Stimulated activated CD8-positive, alpha-beta memory T cell treated with anti-CD3 and anti-CD28 coated beads, Interleukin-2, amount 100 ng/mL, for 1 hour (primary cell): ENCODE measurements at places on chromosomes 5 and 9.

DNA sequence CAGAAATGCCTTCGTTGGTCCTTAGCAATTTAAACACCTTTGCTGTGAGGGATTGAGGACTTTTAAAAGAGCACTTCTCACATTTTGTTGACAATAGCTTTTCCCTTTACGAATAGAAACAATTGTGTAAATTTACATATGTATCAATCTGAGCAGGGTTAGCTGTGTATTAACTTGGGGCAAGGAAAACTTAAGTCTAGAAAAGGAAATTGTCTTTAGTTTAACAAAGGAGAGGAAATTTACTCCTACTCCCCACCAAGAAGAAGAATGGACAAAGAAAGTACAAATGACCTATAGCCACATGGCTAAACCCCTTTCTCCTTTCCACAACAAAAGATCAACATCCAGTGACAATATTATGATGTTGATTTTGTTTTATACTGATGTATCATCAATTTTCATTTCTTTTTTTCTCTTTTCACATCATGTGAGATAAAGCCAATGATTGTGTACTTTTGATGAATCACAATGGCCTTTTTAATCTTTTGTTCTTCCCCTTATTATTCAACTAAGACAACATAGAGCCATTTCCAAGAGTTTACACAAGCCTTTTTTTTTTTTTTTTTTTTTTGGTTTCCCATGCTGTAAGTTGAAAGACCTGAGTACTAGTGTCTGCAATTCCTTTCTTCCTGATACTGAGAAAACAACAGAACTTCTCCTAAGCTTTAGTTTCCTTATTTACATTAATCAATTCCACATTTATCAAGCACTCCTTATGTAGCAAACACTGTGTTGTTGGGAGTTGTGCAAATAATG is 19.0 kb downstream of the FOXB2 start:
- DNase-seq = no peak

GRCh38 chr9:99385814-99386279 is 163.8 kb downstream of the SEC61B start:
- no peak for DNase-seq

- no peak for DNase-seq
Observed at GRCh38 chr9:95726756-95727155, 148.7 kb upstream of the ERCC6L2 start.

- no peak for DNase-seq
Observed at GRCh38 chr9:581673-582497, 259.6 kb upstream of the DMRT1 start.

DNA sequence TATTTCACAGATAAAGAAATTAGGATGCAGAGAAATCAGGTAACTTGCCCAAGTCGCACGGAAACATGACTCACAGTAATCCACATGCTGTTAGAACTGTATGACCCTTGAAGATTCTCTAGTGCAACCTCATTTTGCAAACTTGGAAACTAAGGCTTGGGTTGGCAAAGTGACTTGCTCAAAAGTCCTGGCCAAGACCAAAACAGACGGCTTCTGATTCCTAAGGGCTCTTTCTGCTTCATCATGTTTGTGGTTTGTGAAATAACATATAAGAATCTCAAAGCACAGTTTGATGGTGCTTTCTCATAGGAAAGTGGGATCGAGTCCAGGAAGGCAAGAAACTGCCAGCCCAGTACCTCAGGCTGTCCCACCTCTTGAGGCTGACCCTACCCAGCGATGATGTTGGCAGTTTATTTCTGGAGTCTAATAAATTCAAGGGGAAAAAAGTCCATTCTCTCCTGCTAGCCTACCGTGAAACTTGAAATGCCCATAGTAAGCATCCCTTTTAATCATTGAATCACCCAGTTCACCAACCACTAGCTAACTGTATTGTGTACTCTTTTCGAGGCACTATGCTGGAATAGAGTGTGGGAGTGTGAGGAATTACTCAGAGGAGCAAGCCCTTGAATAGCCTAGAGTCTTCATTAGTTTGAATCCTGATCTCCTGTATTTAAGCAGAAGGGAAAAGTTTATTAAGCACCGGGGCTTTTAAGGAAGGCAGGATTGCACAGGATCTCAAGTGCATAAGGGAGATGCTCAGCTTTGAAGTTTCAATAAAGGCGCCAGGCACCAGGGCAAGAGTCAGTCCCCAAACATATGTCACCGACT is 14.1 kb downstream of the CAPSL start:
- DNase-seq = no peak

DNA sequence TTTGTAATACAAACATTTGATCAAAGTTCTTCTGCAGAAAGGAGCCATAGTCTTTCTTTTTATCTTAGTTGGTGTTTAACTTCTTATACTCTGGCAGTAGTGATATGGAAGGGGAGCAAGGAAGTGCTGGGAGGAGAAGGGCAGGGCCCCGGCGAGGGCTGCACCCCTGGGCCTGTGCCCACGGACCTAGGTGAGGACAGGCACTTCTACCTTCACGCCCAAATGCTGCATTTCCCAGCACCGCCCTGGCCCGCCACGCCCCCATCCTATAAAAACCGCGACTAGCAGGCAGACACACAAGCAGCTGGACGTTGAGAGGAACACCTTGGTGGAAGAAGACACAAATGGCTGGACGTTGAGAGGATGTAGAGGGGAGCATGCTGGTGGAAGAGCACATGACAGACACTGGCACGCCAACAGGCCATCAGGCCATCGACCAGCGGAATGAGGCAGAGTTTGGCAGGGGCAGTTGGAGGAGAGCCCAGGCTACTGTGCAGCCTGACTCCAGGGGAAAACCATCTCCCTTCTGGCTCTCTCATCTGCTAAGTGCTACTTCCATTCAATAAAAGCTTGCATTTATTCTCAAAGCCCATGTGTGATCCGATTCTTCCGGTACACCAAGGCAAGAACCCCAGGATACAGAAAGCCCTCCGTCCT is 81.5 kb upstream of the C9orf72 start:
- DNase-seq = no peak

GRCh38 chr5:113039229-113039933 is 62.8 kb downstream of the DCP2 start:
- DNase-seq = no peak

DNA sequence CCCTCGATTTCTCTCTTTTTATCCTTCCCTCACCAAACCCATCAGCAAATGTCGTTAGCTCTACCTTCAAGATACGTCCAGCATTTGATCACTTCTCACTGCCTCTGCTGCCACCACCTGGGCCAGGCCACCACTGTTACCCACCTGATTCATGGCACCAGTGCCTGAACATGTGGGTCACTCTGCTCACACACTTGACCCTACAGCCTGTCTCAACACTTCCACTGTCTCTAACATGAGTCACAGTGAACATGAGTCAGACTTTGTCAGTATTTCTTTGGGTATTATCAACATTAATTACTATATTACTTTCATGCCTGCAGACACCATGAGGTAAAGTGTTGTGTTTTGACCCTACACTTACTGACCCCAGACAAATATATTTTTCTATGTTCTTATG is 19.6 kb downstream of the SLC24A2 start:
- no peak for DNase-seq

- no peak for DNase-seq
Observed at GRCh38 chr9:101628173-101628572, 33.4 kb upstream of the PPP3R2 start.

- DNase-seq = no peak
Observed at GRCh38 chr5:10355071-10355889, 1.8 kb downstream of the MARCHF6 start.

DNA sequence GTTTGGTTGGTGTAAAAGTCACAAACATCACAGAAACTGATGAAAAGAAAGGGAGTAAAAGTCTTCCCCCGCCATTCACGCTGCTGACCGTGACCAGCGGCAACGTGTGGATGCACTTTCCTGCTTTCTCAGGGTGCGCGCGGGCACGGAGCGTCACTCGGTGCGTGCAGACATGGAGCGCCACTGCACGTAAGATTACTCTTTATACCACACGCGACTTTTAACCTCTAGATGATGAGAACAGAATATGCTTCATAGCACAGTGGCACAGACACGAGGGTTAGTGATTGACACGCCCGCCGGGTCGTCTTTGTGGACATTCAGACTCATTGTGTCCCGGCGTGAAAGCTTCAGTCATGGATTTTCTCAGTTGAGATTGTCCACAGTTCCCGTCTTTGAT is 15.7 kb downstream of the CEP72 start:
- no peak for DNase-seq

DNA sequence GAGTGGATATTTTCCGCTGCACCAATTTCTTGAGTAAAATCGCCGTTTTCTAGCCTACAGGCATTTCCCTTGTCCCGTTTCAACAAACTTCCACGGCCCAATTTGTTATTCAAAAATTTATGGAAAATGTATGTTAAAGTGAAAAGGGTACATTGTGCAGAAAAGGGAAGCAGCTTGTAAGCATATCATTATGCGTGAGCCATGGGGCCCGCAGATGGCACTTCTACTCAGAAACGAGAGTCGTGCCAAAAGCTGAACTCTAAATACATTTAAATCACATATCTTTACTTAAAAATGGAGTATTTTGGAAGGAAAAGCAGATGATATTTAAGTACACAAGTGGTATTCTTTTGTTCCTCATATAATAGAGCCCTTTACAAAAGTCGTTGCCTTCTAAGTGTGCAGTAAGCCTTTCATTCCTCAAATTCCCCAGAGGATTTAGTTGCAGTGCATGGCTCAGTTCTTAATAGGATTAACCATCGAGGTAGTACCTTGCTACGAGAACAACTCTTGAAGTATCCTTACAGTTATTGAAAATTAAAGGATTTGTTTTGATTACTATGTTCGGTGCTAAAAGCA is 1227.2 kb upstream of the WWC1 start:
- DNase-seq = no peak

DNA sequence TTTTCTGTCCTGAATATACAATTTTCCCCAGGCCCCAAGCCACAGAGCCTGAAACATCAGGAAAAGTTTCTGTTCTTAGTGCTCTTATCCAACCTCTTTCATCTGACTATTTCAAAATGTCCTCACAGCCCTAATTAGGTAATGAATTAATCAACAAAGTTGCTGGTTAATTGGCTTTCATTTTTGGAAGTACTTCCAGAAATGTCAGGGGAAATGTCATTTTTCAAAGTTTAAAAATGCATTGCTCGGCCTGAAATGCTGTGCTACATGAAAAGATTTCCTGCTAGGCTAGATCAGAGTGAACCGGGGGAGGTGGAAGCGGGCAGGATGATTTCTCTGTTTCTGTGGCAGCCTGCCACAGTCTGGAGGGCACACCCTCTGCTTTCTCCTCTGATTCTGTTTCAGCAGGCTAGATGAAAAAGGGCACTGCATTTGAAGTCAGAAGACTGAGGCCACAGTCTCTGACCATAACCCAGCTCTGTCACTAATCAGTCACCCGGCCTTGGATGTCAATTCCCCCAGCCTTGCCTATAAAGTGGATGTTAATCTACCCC is 55.9 kb upstream of the BARX1 start:
- DNase-seq = no peak

DNA sequence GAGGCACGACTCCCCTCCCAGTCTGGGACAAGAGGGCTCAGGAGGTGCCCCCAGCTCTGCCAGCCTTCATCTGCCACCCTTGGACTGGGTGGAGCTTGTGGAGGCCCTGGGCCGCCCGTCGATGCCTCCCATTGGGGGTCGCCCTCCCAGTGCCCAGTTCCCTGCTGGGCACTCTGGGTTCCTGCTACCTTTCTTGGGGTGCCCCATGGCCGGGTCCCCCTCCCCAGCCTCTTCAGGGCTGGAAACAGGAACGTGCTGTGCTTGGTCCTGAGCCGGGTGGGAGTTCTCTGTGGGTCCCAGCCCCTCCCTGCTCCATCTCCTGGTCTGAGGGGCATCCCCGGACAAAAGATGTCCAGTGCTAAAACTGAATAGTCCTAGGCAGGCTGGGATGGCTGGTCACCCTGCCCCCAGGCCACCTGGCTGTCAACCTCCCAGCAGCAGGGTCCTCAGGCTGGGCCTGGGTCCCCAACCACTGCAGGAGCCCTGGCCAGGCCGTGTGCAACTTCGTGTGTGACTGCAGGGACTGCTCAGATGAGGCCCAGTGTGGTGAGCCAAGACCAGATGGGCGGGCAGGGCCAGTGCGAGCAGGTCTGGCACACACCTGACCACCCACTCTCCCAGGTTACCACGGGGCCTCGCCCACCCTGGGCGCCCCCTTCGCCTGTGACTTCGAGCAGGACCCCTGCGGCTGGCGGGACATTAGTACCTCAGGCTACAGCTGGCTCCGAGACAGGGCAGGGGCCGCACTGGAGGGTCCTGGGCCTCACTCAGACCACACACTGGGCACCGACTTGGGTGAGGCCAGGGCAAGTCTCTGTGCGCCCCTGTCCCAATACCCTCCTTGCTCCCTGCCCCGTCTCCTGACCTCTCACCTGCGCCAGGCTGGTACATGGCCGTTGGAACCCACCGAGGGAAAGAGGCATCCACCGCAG is 784 bp downstream of the MAMDC4 start:
- no peak for DNase-seq

- no peak for DNase-seq
Observed at GRCh38 chr5:119300311-119300670, 55.5 kb upstream of the TNFAIP8 start.

- no peak for DNase-seq
Observed at GRCh38 chr9:92749934-92750315, 14.7 kb downstream of the BICD2 start.

GRCh38 chr5:179316111-179316551 is 29.1 kb downstream of the ADAMTS2 start:
- no peak for DNase-seq

DNA sequence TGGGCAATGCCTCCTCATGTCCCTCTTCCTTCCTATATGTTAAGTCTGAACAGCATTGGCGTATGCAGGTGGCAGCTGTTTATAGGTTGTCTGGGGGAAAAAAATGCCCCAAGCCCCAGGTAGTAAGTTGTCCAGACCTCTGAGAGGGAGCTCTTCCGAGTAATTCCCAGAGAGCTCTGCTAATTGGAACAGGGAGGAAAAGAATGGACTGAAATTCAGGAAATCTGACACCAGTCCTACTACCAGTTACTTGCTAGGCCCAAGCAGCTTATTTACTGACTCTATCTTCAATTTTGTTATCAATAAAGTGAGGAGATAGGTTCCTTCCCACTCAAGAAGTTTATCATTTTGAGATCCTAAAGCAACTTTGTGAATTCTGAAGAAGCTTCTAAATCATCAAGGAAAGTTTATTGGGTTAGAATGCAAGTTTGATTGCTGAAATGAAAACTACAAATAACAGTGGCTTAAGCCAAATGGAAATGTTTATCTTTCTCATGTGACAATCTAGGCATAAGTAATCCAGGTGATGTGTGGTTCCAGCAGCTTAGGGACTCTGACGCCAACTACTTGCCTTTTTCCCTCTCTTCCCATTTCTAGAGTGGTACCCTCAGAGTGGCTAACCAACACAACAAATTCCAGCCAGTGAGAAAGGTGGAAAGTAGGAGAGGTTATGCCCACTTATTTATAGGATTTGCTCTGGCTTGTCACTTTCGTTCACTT is 5.6 kb downstream of the STK32A start:
- DNase-seq = no peak

DNA sequence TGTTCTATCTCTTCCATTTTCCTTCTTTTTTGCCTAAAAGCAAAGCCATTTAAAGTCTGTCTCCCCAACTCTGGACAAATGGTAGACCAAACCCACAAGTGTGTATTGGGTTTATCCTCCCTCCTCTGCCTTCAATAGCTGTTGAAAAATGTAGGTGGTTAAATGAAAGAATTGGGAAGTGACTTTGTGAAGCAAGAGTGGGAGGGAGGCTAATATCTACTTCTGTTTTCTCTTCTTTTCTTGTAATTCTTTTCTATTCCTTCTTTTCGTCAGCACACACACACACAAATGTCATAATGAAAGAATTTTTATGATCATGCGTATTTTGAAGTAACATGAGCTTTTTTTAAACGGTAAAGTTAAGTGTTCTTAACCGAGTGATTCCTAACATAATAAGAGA is 3.8 kb downstream of the CCDC152 start:
- DNase-seq = no peak
